ENCODE measurements at places on chromosomes 6 and 20. TPM values are rescaled to one million over a fixed set of nuclear protein-coding genes. Genes with fewer than 3 reads are reported as not detected.

DNA sequence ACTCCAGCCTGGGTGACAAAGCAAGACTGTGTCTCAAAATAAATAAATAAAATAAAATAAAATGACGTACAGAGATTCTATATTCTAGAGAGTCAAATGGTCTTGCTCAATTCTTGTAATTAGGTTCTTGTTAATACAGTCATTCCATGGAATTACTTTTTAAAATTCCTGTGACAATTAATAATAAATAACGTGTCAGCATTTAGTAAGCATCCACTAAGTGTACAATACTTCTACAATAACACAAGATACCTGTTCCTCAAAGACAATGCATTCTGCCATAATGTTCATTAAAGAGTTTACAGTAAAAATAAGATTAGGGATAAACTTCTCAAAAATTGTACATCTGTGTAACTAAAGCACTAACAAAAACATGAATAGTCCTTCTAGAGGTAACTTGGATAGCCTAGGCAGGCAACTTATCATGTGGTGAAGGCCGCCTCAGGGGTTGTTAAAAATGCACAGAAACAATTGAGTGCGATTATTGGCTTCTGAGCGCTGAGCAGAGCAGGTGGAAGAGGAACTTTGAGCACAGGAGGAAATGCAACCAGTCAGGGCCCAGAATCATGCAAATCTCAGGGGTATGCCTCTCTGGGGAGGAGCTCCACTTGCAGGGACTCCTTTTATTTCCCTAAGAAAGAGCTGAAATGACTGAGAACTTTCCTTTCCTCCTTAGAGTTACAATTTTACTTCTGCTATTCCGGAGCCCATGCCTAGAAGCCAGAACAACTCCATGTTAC is 37.1 kb downstream of the QRSL1 start:
- no peak for DNase-seq

- no peak for DNase-seq
Observed at GRCh38 chr20:62607366-62608217, 34.7 kb upstream of the SLCO4A1 start.

GRCh38 chr20:57160985-57161384 is 105.5 kb downstream of the BMP7 start:
- DNase-seq, result no peak

- no peak for DNase-seq
Observed at GRCh38 chr6:167349631-167350274, 24.9 kb downstream of the TTLL2 start.

DNA sequence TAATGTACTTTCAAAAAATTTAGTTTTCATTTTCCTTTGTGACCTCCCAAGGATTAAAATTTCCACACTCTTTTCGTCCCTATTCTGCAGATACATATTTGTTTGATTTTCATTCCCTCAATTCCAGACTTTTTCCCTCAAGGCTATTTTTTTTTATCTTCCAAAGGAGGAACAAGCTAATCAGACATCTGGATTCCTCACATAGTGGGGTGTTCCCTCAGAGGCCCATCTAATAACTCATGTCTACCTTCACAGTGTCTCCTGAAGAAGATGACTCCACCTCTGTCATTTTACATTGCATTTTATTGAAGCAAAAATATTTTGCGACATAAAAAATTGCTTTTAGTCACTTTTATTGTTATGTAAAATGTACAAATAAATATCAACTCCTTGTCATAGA is 122.2 kb downstream of the RFPL4B start:
- no peak for DNase-seq

DNA sequence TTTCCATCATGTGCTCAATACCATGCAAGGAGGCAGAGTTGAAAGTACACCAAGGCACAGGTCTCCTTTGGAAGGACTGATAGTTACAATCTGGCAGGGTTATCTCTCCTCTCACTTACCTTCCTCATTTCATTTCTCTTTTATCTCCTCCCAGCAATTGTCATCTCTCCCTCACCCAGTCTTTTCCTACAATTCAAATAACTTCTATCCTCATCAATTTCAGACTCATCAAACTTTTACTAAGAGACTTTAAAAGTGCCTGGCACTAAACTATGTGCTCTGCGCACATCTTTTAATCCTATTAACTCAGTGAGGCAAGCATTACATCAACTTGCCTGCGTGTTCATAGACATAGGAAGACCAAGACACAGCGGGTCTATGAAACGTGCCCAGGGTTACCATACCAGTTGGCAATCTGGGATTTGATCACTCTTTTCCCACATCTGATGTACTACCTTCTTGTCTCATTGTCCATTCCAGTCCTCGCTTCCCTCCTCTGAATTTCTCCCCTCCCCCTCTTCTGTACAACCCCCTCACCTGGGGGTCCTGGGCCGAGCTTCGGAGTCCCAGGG is 1.2 kb downstream of the VARS1 start:
- DNase-seq, result no peak

DNA sequence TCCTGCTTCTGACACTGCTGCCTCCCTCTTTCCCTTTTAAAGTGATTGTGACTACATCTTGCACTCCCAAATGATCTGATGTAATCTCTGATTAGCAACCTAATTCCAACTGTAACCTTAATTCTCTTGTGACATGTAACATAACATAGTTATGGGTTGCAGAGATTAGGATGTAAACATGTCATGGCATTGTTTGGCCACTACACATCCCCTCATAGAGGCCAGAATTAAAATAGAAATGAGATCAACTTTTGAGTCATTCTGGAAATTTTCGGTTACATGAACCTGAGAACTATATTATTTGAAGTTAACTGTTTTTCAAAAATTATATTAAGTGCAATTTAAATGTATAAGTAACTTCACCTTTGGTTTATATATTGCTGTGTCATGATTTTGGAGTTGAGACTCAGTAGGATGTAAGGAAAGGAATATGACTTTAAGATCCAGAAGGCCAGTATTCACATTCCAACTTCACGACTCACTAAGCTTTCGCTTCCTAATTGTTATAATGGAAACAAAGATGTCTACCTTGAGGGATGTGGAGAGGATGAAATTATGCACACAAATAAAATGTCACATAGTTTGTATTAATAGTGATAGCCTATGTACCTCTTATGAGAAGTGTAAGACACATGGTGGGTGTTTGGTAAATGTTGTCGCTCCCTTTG is 611.9 kb upstream of the MAP3K7 start:
- DNase-seq, result no peak

GRCh38 chr6:10112871-10113549 is 301.9 kb downstream of the TFAP2A start:
- no peak for DNase-seq

- peak; percentile 98 for DNase-seq
Observed at GRCh38 chr20:5657190-5657875, 92.9 kb upstream of the SHLD1 start.

The SRSF12 gene
- 3.8 TPM for total RNA-seq

The IMPG1 gene
- not detected for total RNA-seq

The HLA-DQA1 gene
- not detected for total RNA-seq

The SLC26A8 gene
- total RNA-seq, result not detected

Data from mammary epithelial cell (primary cell).